Tibial artery (tissue), 4 donors: ENCODE measurements at places on chromosomes 4 and X.
A peak's percentile ranks its signal among the peaks of the same experiment; 100 is the strongest.

DNA sequence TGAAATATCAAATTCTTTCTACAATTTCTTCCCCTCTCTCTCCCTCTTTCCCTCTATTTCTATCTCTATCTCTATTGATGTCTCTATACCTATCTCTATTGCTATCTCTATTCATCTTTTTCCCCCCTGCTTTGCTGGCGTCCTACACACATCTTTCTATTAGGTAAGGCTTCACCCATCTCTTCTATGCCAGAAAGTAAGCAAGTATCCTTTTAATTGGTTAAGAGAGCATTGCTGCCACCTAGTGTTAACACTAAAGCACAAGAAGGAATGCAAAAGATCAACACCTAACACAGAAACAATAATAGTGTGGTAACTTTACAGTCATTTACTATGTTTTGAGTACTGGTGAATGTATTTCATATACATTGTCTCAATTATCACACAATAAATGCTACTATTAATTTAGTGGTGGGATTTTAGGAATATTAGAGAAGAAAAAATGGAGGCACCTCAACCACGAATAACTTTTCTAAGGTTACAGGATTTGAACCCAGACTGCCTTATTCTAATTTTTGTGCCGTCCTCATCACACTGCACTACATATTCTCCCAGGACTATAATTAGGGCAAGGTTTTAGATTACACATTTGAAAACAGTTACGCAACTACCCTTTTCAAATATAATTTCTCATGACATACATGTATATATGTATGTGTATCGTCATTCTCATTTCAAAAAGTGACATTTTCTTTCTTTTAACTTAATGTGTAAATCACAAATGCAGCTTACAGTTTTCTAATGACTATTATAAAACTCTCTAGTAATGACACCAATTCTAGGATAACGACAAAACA is 3.7 kb upstream of the C4orf36 start:
- no peak for DNase-seq

GRCh38 chr4:168743601-168744000 is 246.7 kb downstream of the PALLD start:
- no peak for DNase-seq

DNA sequence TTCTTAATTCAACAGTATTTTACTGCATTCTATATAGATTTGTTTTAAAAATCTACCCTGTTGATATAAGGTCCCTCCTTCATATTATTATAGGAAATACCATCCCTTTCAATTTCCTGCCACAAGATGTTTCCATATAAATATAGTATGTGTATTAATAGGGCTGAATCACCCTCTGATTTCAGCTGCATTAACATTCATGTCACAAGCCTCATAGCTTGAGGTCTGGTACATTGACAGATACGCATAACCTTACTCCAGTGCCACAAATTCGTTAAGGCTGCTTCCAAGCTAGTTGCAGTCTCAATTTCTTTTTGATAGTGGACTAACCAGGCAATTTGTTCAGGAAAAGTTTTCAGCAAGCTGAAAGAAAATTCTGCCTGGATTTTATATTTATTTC is 128.4 kb downstream of the KLHL34 start:
- no peak for DNase-seq

DNA sequence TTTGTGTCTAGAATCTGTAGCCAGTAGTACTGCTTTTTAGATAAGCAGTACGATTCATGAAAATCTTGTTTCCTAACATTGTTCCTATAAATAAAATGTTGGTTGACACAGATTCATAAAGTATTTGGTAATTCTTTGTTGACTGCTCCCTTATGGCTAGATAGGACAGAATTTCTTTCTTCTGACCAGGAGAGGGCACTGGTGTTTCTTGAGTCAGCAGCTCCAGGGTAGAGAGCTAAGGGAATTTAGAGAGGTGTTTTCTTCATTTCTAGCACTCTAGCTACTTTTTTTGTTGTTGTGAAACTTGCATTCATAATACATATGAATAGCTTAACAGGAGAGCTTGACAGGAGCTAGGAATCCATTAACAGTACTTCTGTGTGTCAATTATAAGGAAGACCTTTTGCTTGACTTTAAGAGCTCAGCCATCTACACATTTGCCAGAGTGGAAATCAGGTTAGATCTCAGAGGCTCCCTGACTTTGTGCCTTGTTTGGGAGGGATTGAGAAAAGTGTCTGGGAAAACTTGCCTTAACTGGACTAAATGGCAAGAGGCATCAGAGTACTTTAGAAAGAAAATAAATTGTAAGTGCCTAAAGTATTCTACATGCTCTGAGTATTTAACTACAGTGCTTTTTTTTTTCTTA is 756.1 kb downstream of the SH3BGRL start:
- DNase-seq, result no peak

DNA sequence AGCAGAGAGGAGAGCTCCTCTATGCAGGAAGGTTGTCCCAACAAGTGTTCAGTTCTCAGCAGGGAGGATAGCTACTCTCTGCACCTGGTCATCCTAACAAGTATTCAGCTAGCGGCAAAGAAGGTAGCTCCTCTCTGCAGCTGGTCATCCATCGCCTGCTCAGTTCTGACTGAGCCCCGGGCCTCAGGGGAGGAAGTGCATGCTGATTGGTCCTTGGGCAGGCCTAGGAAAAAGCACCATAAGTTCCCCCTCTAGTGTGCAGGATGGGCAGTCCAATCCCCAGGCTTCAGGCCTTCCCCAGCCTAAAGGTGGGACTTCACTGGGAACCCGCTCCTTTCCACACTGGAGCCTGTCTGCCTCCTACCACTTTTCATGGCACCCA is 4.4 kb upstream of the FBXW7 start:
- no peak for DNase-seq

GRCh38 chrX:63718010-63718694 is 66.9 kb downstream of the ARHGEF9 start:
- no peak for DNase-seq

DNA sequence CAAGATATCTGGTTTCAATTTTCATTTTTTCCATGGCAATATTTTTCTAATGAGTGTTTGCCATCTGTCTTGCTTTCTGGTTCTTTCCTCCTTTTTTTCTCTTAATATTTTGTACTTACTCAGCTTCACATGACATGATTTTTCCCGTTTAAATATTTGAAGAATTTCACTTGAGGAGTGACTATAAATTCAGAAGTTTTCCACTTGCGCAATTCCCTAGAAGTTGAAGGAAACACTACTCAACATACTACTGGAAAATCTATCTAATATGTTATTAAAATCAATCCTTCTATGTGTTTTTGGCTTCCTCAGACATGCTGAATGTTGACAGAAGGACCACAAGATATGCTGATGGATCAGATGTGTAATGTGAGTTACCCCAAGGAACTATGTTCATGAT is 36.8 kb upstream of the BANK1 start:
- DNase-seq, result no peak

DNA sequence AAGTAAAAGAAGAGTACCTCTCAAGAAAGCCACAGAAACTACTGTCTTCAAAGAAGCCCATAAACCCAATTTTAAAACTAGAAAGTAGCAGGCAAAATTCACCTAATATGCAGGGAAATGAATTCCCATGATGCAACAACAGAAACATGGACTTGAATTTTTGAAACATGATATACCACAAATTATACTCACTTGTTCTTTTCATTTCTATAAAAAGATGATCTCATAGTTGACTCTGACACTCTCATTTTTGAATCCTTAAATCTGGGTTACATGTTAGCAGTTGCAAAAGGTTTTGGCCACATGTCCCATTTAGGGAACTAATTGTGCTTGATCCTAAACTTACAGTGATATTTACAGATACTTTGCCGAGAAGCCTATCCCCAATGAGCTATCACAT is 1130.8 kb downstream of the FAT4 start:
- no peak for DNase-seq

DNA sequence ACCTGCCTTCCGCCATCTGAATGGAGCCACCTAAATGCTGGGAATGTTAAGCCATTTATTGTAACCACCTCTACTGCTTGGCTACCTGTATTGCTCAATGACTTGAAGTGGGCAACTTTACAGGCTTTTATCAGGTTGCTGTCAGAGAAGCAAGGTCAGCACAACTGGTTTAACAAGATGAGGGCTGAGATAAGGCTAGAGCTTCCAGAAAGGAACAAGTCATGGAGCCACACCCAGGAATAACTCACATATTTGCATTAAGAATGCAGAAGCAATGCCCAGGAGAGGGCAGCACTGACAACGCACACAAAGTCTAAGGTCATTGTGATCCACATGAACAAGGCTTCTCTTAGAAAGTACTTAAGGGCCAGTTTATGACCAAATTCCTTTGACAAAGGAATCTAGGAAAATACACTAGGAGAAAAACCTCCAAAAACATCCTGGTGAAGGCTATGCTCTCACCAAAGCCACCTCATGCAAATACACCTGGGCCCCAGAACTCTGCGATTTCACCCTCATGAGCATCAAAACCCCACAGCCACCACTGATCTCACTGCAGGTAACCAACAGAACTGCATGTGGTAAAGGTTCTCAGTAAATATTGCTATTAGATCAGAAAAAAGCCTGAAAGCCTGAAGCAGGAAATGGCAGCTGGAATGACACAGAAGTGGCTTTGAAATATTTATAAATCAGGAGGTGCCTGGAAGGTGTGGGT is 15.0 kb upstream of the STS start:
- no peak for DNase-seq

DNA sequence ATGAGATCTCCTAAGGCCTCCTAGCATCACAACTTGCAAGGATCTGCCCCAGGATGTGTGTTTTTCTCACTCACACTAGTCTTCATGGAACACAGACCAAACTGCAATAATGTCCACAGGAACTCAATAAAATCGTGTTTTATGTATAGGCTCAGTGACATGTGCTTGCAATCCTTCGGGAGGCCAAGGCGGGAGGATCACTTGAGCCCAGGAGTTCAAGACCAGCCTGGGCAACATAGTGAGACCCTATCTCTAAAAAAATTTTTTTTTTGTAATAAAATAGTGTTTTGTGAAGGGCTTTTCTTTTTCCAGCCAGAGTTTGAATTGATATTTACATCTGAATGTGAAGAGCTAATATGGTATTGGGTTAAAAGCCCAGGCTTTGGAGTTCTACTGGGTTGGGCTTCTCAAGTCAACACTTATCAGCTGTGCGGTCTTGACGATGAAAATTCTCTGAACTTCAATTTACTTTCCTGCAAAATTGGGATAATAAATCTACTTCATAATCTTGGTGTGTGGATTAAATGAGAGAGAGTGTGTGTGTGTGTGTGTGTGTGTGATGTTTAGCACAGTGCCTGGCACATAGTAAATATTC is 38.7 kb upstream of the SETD7 start:
- DNase-seq, result no peak

DNA sequence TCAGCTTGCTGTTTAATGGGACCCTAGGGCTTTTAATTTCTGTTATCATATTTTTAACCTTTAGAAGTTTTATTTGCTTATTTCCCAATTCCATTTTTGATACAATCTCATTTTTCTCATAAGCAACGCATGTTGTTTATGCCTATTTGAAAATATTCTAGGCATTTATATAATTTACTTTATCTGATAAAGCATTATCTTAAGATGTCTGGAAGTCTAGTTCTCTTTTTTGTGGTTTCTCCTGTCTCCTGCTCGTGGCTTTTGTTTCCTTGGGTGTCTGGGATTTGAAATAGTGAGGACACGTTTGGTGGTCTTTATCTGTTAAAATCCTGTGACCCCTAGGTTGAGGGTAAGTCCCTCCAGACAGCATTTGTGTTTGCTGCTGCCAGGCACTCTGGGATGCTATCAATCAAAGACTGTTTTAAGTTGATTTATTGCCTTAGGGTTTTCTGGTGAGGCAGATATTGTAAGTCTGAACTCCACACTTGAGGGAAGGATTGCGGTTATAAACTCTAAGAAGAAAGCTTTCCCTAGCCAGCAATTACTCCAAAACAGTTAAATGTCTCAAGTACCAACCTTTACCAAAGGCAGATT is 208.0 kb downstream of the PRDM5 start:
- no peak for DNase-seq

DNA sequence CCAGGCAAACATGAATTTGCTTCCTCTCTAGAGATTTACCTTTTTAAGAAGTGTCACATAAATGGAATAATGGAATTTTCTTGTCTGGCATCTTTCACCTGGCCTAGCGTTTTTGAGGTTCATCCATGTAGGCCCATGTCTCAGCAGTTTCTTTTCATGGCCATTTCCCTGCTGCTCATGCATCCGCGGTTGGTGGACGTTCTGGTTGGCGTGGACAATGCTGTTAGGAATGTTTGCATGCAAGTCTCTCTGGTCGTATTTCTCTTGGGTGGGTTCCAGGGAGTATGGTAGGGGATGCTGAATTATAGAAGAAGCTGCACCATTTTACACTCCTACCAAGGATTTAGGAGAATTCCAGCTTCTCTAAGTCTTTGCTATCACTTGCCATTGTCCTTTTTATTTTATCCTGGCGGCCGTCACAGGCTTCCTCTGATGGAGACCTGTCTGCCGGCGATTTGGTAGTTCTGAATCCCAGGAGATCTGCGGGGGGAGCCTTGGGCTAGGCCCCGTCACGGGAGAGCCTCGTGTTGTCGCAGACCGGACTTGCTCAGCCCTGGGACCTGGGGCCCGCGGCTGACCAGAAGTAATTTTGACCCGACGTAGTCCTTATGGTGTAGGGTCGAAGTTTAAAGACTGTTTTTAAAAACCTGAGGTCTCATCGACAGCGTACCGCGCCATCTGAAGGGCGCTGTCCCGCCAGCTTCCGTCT is 56.9 kb upstream of the TADA2B start:
- DNase-seq, result peak; percentile 91

- no peak for DNase-seq
Observed at GRCh38 chrX:65582450-65583082, 48.0 kb upstream of the LAS1L start.

DNA sequence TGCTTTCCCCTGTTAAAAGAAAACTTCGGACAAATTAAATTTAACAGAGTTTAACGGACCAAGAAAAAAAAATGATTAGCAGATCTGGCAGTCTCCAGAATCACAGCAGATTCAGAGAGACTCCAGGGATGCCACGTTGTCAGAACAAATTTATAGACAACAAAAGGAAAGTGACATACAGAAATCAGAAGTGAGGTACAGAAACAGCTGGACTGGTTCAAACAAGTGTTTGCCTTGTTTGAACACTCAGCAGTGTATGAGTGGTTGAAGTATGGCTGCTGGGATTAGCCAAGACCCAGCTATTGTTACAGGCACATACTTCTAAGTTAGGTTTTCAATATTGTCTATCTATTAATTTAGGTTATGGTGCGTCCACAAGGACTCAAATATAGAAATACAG is 19.1 kb downstream of the PIR start:
- no peak for DNase-seq

GRCh38 chrX:17380221-17380620 is 5.2 kb downstream of the NHS start:
- DNase-seq, result no peak

DNA sequence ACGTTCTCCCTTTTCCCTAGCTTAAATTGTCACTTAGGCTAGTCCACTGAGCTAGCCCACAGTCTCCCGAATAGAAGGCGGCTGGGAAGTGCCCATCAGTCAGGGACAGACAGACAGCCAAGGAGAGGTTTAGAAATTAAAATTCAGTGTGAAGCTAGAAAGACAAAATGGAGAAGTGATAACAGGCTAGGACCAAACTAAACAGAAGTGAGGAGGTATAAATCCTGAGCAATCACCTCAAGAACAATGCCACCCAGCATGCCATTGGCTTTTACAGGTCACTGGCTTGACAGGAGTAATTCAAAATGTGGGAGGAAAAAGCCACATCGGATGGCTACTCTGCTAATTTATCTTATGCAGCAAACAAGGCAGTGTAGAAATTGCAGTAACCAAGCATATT is 138.9 kb downstream of the MAPK10 start:
- DNase-seq, result no peak
